ENCODE measurements at places on chromosomes 7 and 10.

GRCh38 chr7:21617916-21618390 lies 75.1 kb downstream of the DNAH11 start:
- DNase-seq = peak; percentile 76

DNA sequence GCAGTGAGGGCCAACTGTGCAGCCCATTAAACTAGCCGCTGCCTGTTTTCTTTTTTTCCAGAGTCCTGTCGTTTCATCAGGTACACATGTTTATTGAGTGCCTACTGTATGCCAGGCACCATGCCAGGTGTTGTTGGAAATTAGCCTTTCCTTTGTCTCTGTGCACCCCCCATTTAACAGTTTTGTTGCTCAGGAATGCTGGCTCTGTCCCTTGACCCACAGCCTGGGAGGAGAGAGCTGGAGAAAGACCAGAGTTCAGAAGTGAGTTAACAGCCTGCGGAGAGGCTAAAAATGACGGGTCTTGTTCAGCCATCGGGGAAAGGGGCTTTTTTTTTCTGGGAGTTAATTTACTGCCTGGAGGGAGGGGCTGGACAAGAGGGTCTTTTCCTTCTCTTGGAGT lies 1.3 kb downstream of the LRMDA start:
- no peak for DNase-seq

DNA sequence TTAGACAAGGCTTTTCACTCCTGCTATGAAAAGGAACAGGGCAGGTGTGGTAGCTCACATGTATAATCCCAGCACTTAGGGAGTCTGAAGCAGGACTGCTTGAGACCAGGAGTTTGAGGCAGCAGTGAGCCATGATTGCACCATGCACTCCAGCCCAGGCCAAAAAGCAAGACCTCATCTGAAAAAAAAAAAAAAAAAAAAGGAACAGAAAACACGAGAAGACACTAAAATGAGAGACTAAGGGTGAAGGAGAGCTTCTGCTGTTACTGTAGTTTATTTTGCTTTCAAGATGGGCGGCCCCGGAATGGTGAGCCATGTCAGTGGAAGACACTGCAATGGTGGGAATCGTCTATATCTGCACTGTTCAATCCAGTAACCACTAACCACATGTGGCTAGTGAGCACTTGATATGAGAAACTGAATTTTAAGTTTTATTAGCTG lies 9.9 kb downstream of the PIP4K2A start:
- no peak for DNase-seq

DNA sequence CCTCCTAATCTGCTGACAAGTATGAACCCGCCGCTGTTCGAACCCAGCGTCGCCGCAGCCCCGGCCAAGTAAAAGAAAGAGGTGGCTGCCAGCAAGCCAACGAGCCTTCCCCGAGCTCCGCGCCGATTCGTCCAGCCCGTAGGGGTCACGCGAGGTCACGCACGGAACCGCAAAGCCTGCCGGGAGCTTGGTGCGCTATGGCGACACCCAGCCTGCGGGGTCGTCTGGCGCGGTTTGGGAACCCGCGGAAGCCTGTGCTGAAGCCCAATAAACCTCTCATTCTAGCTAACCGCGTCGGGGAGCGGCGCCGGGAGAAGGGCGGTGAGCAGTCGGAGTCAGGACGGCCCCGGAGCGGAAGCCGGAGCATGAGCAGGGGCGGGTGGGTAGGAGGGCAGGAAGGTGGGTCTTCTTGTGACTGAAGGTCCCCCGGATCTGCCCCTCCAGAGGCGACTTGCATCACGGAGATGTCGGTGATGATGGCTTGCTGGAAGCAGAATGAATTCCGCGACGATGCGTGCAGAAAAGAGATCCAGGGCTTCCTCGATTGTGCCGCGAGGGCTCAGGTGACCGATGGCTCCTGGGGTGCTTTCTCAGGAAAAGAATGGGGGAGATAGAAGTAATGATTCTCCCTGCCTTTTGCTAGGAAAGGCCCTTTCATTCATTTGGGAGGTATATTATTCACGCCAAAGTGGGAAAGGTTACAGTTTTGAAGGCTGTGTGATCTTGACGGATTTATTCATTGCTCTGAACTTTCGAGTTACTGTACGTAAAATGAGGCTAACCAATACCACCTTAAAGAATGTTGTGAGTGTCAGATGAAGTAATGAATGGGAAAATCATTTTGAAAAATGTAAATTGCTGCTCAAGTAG lies at the start of gene CHCHD1:
Gene CHCHD1, plus strand, starts transcription at position 170 of the 870 bp plus-strand sequence. Its CDS starts 28 bp downstream, at position 198.
- peak; percentile 95 for DNase-seq

DNA sequence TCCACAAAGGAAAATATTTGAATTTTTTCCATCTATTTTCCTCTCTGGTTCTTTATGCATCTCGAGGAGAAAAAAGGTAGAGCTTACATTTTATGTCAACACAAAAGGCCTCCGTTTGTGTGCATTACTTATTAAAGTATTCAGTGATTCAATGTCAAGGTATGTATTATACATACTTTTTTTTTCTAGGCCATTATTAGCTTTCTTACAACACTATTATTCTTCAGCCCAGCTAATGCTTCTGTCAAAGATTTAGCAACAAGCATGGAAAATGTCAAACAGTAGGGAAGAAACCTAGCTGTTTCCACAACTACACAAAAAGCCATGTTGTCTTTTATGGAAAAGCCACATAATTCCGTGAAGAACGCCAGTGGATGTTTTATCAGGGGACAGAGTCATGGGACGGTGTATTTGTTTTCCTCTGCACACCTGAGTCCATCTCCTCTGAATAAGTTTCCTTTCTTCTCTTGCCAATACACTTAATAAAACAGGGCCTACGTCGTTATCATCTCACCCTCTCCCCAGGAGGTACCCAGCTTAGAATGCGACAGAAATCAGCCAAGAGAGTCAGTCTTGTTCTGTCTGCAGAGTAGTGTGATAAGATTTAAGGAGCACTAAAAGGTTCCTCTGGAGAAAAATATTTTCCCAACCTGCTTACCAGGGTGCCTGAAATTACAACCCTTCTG lies 209.7 kb upstream of the AUTS2 start:
- no peak for DNase-seq

- peak; percentile 44 for DNase-seq
Measured at GRCh38 chr10:16965740-16966447, 148.7 kb upstream of the RSU1 start.

GRCh38 chr10:124966008-124966407 lies 24.1 kb downstream of the ZRANB1 start:
- no peak for DNase-seq

DNA sequence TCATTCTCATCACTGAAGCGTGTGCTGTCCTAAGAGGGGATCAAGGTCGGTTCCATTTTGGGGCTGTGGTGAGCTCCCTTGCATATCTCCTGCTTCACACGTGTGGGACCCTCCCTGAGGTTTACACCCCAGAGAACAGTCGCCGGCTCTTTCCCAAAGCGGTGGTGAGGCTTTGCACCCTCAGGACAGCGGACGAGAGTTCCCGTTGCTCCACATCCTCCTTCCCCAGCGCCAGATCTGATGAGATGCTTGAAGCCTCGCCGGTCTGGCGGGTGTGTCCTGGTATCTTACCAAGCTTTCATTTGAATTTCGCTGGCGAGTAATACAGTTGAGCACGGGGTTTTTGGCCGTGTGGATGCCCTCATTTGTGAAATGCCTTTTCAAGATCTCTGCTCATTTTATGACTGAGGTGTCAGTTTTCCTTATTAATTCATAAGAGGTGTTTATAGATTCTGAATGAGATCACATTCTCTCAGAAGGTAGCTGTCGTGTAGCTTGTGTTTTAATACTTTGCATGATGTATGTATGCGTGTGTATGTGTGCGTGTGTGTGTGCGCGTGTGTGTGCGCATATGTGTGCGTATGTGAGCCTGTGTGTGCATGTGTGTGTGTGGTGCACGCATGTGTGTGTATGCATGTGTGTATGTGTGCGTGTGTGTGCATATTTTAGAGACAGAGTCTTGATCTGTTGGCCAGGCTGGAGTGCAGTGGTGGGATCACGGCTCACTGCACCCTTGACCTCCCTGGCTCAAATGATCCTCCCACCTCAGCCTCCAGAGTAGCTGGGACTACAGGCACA lies 30.7 kb downstream of the ELFN1 start:
- DNase-seq = peak; percentile 9

- DNase-seq = peak; percentile 49
Measured at GRCh38 chr7:149791-150636, 42.4 kb upstream of the FAM20C start.

- DNase-seq = no peak
Measured at GRCh38 chr7:131667699-131668098, 111.3 kb upstream of the PODXL start.

- DNase-seq = no peak
Measured at GRCh38 chr7:47669901-47670384, 88.0 kb upstream of the TNS3 start.

GRCh38 chr10:103942866-103943265 lies 24.1 kb upstream of the SLK start:
- no peak for DNase-seq

GRCh38 chr10:32338262-32338661 lies 8.7 kb downstream of the EPC1 start:
- DNase-seq = no peak

- no peak for DNase-seq
Measured at GRCh38 chr7:97298561-97298960, 181.1 kb downstream of the SDHAF3 start.

GRCh38 chr7:146028251-146028750 lies 88.3 kb upstream of the CNTNAP2 start:
- DNase-seq = no peak

DNA sequence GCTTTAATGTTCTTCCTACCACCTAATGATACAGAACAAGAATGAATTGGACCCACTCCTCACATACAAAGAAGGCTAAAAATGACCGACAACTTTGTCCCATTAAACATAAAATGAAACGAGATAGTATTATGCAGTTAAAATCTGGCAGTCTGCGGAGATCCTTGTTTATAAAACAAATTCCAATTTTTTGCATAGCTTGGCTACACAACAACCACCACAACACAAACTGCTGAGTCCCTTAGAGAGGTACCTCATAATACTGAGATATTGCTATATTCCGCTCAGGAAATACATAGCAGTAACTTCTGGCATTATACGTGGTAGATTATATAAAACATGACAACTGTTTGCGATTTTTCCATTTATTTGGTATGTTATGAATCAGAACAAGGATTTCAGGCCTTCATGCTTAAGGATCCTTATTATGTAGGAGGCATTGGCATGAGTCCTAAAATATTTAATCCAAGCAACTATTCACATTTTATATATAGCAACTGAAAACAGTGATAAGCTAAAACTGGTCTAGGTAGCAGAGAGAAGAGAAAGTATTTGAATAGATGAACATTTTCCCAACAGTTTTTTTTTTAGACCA lies 96.0 kb downstream of the ANK3 start:
- DNase-seq = no peak

All from left cardiac atrium (tissue), 4 donors.